Sigmoid colon (tissue), 7 donors: ENCODE measurements at places on chromosomes 6 and 20. TPM values are rescaled to one million over a fixed set of nuclear protein-coding genes. Genes with fewer than 3 reads are reported as not detected.

The REPS1 gene
- 26.8 TPM for total RNA-seq

DNA sequence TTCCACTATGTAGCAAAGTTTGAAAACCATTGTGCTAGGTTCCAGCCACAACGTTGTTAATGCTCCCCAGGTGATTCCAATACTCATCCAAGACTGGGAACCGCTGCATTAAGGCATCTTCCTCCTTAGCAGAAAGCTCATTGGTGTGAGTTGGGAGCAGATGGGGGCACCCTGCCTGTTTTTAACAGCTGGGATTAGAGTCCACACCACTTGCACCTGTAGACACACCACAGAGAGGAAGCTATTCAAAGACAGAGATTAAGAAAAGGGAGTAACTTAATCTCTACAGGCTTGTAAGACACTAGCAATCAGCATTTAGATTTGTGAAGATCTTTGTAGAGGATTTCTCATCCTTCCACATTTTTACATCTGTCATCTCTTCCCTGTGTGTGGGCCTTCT is 333.9 kb upstream of the SOX4 start:
- H3K4me1 ChIP-seq, result no peaks in the 10 kb centered on the region
- no peaks in the 10 kb centered on the region for H3K36me3 ChIP-seq
- no peak for DNase-seq
- no peaks in the 10 kb centered on the region for H3K27me3 ChIP-seq
- no peak overlapping the region for H3K27ac ChIP-seq

The MUC21 gene
- total RNA-seq, result not detected

DNA sequence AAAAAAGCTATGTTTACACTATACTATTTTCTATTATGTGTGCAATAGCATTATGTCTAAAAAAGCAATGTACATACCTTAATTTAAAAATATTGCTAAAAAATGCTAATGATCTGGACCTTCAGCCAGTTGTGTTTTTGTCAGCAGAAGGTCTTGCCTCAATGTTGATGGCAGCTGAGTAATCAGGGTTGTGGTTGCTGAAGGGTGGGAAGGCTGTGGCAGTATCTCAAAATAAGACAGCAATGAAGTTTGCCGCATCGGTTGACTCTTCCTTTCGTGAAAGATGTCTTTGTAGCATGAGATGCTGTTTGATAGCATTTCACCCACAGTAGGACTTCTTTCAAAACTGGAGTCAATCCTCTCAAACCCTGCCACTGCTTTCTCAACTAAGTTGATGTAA is 134.7 kb upstream of the CDYL start:
- no peak overlapping the region for H3K27ac ChIP-seq
- no peaks in the 10 kb centered on the region for H3K36me3 ChIP-seq
- no peaks in the 10 kb centered on the region for H3K4me1 ChIP-seq
- no peak for DNase-seq

The PREX1 gene
- 15.5 TPM for total RNA-seq

DNA sequence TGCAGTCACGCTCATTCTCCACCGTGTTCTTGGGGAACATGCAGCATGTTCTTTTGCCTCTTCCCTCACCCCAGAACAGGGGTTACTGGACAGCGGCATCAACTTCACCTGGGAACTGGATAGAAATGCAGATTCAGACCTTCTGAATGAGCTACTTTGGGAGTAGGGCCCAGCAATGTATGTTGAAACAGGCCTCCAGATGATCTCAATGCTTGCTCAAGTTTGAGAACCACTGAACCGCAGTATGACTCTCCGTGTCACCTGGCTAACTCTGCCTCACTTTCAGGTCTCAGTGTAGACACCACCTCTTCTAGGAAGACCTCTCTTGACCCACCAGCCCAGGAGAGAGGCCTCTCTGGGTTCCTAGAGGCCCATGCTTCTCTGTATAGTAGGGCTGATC is 4.9 kb downstream of the TRIB3 start:
- H3K36me3 ChIP-seq, result no peaks in the 10 kb centered on the region
- H3K27ac ChIP-seq, result no peak overlapping the region
- no peak overlapping the region for H3K4me3 ChIP-seq
- DNase-seq, result no peak
- H3K4me1 ChIP-seq, result peaks cover 15% of the 10 kb centered on the region

The SYNDIG1 gene
- total RNA-seq, result 0.16 TPM

DNA sequence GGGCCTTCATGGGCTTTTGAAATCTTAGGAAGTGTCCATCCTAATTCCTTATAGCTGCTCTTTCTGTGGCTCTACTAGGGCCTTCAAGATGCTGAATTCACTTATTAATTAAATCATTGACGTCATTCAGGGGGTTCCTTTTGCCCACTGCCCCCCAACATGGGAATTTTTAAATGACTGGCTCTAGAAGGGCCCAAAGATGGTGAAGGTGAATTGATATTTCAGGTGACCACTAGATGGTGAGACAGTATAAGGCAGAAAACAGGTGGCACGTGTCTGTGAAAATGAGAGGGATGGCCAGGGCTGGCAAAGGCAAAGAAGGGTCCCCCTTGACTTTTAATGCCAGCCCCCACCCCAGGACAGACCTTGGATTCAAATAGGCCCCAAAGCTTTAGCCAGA is 11.8 kb downstream of the GNAS start:
- H3K4me3 ChIP-seq, result no peak overlapping the region
- no peak overlapping the region for H3K27ac ChIP-seq
- no peak for DNase-seq
- no peaks in the 10 kb centered on the region for H3K36me3 ChIP-seq
- no peaks in the 10 kb centered on the region for H3K4me1 ChIP-seq

GRCh38 chr20:63312690-63313348 is 19.8 kb downstream of the COL20A1 start:
- peaks cover 23% of the 10 kb centered on the region for H3K27me3 ChIP-seq
- no peaks in the 10 kb centered on the region for H3K4me1 ChIP-seq
- no peaks in the 10 kb centered on the region for H3K36me3 ChIP-seq
- no peak for DNase-seq
- no peak overlapping the region for H3K4me3 ChIP-seq
- no peak overlapping the region for H3K27ac ChIP-seq

GRCh38 chr6:13098793-13099570 is 229.4 kb downstream of the TBC1D7 start:
- no peak for DNase-seq
- H3K27me3 ChIP-seq, result no peaks in the 10 kb centered on the region
- H3K27ac ChIP-seq, result no peak overlapping the region
- H3K36me3 ChIP-seq, result no peaks in the 10 kb centered on the region
- H3K4me3 ChIP-seq, result no peak overlapping the region
- peaks cover 6% of the 10 kb centered on the region for H3K4me1 ChIP-seq

The GPLD1 gene
- total RNA-seq, result 4.8 TPM

GRCh38 chr6:149984773-149985172 is 21.0 kb downstream of the ULBP1 start:
- no peak overlapping the region for H3K4me3 ChIP-seq
- H3K27me3 ChIP-seq, result peaks cover 68% of the 10 kb centered on the region

DNA sequence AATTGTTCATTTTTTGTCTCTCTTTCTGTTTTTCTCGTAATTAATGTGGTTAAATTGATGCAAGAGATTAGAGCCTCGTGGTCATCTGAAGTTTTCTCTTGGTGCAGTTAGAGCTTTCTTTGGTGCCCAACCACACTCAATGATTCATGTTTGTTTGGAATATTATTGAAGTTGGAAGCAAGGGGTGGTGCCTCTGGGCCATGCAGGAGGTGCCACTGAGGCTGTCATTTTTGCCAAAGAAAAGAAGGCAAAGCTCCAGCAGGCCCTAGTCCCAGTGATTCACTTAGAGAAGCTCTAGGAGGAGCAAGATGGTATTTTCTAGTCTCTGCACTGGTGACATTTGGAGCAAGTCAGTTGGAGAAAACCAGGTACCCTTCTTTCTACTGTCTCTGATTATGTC is 144.5 kb upstream of the RALGAPA2 start:
- H3K36me3 ChIP-seq, result no peaks in the 10 kb centered on the region
- no peak overlapping the region for H3K4me3 ChIP-seq
- no peaks in the 10 kb centered on the region for H3K27me3 ChIP-seq

GRCh38 chr20:11120431-11120830 is 446.6 kb upstream of the JAG1 start:
- no peaks in the 10 kb centered on the region for H3K4me1 ChIP-seq
- no peak for DNase-seq

GRCh38 chr20:61048302-61048701 is 203.8 kb upstream of the CDH4 start:
- DNase-seq, result no peak
- H3K4me3 ChIP-seq, result no peak overlapping the region
- peaks cover 3% of the 10 kb centered on the region for H3K27me3 ChIP-seq

The SLC22A7 gene
- not detected for total RNA-seq

- H3K27me3 ChIP-seq, result no peaks in the 10 kb centered on the region
- no peaks in the 10 kb centered on the region for H3K36me3 ChIP-seq
- no peaks in the 10 kb centered on the region for H3K4me1 ChIP-seq
- H3K4me3 ChIP-seq, result no peak overlapping the region
Observed at GRCh38 chr6:16028966-16029365, 99.9 kb upstream of the MYLIP start.

DNA sequence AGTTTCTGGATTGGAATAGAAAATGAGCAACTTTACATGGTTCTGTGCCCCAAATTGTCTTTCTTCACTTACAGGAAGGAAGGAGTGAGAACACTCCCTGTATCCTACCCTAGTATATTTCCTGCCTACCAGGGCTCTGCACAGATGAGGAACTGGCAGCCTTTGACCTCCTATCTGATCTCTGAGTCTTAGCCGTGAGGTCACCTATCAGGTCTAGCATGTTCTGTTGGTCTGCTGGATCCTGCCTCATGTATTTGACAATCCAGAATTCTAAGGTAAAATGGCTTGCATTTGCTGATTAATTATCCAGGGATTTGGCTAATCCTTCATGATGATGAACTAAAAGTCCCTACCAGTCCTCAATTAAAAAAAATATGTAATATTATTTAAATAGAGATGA is 35.0 kb upstream of the TRAM2 start:
- DNase-seq, result no peak
- no peaks in the 10 kb centered on the region for H3K36me3 ChIP-seq
- no peaks in the 10 kb centered on the region for H3K27me3 ChIP-seq
- H3K4me1 ChIP-seq, result no peaks in the 10 kb centered on the region

The SIRPB1 gene
- total RNA-seq, result 4.4 TPM

DNA sequence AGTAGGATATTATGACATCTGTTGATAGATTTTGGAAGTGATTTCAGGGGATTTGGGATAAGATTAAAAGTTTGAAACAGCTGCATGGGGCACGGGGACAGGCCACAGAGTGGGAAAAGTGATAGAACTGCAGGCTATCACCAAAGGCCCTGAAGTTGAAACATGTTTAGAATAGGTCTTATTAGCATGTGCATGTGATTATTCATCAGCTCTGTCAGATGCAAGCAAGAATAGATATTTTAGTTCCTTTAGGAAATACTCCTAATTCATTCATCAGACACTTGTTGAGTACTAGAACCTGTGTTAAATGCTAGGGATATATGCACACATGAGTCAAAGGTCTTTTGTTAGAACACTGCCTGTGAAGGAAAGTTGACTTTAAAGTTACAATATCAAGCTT is 261.2 kb upstream of the MAN1A1 start:
- no peaks in the 10 kb centered on the region for H3K27me3 ChIP-seq
- no peak for DNase-seq
- no peak overlapping the region for H3K27ac ChIP-seq

DNA sequence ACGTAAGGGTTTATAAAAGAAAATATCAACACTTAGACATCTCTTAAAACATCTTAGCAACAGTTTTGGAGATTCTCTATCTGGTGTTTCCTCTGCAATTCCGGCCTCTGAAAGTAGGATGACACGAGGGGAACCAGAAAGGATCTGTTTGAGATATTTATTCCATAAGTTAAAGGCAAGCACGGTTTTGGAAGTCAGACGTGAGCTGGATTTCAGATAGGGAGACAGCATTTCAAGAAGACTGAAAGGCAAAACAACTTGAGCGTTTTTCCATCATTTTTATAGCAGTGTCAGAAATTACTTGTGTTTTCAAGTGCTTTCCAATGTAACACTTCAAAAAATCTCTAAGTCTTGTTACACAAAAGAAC is 52.9 kb upstream of the BTN3A2 start:
- H3K4me1 ChIP-seq, result peaks cover 7% of the 10 kb centered on the region
- H3K27ac ChIP-seq, result peak overlapping the region; percentile 60
- no peaks in the 10 kb centered on the region for H3K36me3 ChIP-seq

DNA sequence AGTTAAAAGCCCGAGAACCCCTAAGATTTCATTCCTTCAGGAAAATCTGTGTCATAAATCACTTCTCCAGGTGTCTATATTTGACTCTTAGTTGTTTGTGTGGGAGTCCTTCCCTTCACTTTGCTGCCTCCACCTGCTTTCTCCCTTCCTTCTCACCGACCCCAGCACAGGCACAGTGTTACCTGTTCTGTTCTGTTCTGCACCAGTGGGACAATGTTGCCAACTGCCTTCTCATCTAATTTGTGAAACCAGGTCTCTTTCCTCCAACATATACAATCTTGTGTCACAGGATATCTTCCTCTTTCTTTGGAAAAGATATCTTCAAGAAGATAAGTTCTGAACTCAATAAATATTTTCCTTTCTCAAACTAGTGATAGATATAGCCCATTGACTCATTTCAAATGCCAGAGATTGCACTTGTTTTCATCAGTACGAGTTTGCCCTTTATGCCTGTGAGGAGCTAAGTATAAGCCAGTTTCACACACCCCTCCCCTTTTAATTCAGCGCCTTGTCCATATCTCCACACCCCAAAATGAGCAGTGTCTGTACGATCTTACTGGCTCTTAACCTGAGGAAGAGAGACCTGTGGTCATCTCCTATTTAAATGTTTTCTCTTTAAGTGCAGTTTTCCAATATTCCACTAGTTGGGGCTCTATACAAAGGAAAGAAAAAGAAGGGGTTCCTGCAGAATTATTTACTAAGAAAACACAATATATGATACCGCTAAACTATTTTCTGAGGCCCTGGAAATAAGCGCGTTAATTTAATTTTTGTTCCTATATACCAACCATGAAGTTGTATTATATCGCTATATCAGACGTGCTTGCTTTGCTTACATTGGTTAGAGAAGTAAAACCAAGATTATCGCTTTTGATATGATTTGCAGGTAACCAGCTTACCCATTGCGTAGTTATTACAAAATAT is 81.6 kb upstream of the PREP start:
- H3K27me3 ChIP-seq, result no peaks in the 10 kb centered on the region
- H3K36me3 ChIP-seq, result no peaks in the 10 kb centered on the region
- H3K4me1 ChIP-seq, result peaks cover 20% of the 10 kb centered on the region
- H3K27ac ChIP-seq, result no peak overlapping the region
